Activated CD8-positive, alpha-beta memory T cell treated with anti-CD3 and anti-CD28 coated beads for 4 hours (primary cell): ENCODE measurements at places on chromosomes 5 and 9.

- DNase-seq = no peak
Measured at GRCh38 chr9:78296201-78296892, 578 bp upstream of the PSAT1 start.

GRCh38 chr9:6581253-6581652, 64.3 kb downstream of the GLDC start:
- no peak for DNase-seq

- no peak for DNase-seq
Measured at GRCh38 chr5:149002053-149002452, 60.8 kb downstream of the SH3TC2 start.

- no peak for DNase-seq
Measured at GRCh38 chr9:14383294-14383693, 69.4 kb upstream of the NFIB start.

- DNase-seq = no peak
Measured at GRCh38 chr5:69078921-69079540, 14.8 kb upstream of the SLC30A5 start.

GRCh38 chr5:151721087-151721646, 34.5 kb upstream of the SPARC start:
- DNase-seq = no peak

DNA sequence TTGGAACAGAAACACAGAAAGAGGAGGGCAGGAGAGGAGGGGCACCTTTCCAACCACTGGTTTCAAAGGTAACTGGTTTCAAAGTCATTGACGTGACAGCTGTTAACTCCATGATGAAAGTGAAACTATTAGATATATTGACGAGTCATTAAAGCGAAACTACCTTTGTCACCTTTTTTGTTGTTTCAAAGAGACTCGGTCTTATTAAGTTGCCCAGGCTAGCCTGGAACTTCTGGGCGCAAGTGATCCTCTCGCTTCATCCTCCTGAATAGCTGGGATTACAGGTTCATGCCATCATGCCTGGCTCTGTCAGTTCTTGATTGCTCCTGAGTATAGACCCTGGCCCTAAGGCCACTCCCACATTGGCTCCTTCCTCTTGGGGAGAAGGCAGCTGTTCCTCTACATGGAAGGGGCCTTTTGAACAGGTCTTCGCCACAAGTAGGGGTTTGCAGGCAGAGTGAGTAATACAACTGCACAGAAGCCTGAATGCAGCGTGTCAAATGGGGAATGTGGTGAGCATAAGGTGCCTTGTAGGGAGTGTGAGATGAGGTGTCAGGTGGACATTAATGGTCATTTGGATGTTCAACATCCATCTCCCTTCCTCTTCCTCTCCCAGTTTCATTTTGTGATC, 3.4 kb upstream of the F12 start:
- DNase-seq = no peak
